ENCODE measurements at places on chromosomes 13 and 19.

- DNase-seq = no peak
These were observed 5.3 kb upstream of the EPSTI1 start for GRCh38 chr13:42997381-42997780.

DNA sequence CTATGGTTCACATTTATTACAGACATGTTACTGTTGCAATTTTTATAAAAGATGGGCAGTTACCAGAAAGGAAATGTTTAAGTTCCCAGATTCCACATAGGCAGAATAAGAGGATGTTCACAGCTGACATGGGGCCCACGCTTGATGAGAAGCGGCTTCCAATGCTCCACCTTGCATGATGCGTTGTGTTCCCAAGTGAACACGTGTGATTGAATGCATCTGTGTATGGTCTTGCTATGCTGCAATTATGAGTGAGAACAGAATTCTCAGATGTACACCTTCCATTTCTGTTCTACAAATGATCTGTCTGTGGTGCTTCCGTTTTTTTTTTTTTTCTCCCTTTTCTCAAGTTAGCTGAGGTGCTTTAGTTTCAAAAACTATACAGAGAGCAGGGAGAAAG, 15.5 kb downstream of the UPF3A start:
- no peak for DNase-seq

- DNase-seq = no peak
These were observed 167.1 kb upstream of the MAB21L1 start for GRCh38 chr13:35643625-35644024.

DNA sequence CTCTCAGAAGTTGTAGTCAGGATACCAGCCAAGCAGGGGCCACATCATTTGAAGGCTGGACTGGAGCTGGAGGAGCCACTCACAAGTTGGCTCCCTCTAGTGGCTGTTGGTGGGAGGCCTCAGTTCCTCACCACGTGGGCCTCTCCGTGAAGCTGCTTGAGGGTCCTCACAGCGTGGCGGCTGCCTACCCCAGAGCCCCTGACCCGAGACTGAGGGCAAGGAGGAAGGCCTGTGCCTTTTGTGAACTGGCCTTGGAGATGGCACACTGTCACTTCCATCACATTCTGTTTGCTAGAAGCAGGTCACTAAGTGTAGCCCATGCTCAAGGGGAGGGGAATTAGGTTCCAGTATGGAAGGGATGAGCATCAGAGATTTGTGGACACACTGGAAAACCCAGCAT, 14.6 kb downstream of the GNA11 start:
- DNase-seq = no peak

- no peak for DNase-seq
These were observed 83.5 kb downstream of the SLC7A1 start for GRCh38 chr13:29511980-29512379.

- no peak for DNase-seq
These were observed 13.1 kb downstream of the ZNF773 start for GRCh38 chr19:57512845-57513244.

Data from NCI-H2081 treated with DMSO at 0.1 percent for 48 hours (cell line).